Frontal cortex (tissue), 4 donors: ENCODE measurements at places on chromosomes 5 and 9. TPM values are rescaled to one million over a fixed set of nuclear protein-coding genes. Genes with fewer than 3 reads are reported as not detected.

The PCDHGB3 gene
- 8.2 TPM for total RNA-seq

The WDR31 gene
- total RNA-seq = 2.4 TPM

The GRXCR2 gene
- total RNA-seq = not detected

The PCDHGA10 gene
- 9.8 TPM for total RNA-seq

The TRIM36 gene
- total RNA-seq = 105 TPM

The SARDH gene
- total RNA-seq = 1.6 TPM
